ENCODE measurements at places on chromosomes 11 and 22. TPM values are rescaled to one million over a fixed set of nuclear protein-coding genes. Genes with fewer than 3 reads are reported as not detected.

UBQLN3 gene
- total RNA-seq: not detected

YPEL1 gene
- total RNA-seq: 4.8 TPM

PLEKHA7 gene
- 129 TPM for total RNA-seq

- no peak for DNase-seq
- H3K36me3 ChIP-seq: no peaks in the 10 kb centered on the region
- peak overlapping the region; percentile 14 for H3K4me3 ChIP-seq
- peaks cover 25% of the 10 kb centered on the region for H3K4me1 ChIP-seq
- H3K27ac ChIP-seq: peak overlapping the region; percentile 42
- H3K27me3 ChIP-seq: no peaks in the 10 kb centered on the region
Measured at GRCh38 chr11:68215524-68216170, 2.6 kb upstream of the KMT5B start.

- no peak for DNase-seq
- no peaks in the 10 kb centered on the region for H3K4me1 ChIP-seq
- H3K4me3 ChIP-seq: no peak overlapping the region
Measured at GRCh38 chr11:16178273-16178672, 178.1 kb downstream of the SOX6 start.

DNA sequence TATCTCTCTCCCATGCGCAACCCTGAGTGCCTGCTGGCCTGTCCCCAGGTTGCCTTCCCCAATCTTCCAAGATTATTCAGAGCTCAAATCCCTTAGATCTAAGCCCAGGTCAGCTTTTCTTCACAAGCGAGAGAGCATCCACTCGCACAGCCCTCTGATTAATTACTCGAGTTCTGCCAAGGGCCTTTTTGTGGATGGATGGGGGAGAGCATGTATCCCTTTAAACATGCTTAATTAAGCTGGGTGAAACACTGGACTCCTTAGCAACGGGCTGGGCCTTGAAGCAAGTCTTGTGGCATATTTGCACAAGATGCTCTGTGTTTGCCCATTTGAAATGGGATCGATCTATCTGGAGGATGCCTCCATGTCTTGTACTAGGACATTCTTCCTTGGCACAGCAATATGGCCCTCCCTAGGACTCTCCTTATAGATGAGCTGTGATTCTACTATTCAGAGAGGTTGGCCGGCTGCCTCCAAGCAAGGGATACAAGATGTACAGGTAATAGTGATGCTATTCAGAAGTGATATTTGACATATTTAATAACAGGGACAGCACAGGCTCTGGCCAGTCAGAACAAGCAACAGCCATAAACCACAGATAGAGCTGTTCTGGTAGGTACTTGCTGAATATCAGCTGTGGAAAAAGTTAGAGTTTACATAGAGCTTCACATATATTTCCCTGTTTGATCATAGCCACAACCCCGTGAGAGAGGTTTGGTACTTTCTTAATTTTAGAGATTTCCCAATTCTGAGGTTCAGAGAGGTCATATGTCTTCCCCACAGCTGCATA is 125.6 kb downstream of the CSNK2A3 start:
- H3K4me3 ChIP-seq: no peak overlapping the region
- H3K27ac ChIP-seq: no peak overlapping the region
- no peaks in the 10 kb centered on the region for H3K36me3 ChIP-seq

DNA sequence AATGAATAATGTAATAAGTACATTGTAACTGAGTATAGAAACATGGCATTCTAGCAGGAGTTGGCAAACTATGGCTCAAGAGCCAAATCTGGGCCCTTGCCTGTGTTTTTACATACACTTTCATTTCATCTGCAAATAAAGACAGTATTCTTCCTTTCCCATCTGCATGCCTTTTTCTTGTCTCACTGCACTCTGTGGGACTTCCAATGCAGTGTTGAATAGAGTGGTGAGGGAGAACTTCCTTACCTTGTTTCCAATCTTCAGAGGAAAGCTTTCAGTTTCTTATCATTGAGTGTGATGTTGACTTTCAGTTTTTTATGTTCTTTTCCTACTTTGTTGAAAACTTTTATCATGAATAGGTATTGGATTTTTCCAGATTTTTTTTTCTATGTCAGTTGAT is 82.1 kb downstream of the USP47 start:
- no peaks in the 10 kb centered on the region for H3K27me3 ChIP-seq
- no peaks in the 10 kb centered on the region for H3K36me3 ChIP-seq
- no peak overlapping the region for H3K4me3 ChIP-seq
- no peak overlapping the region for H3K27ac ChIP-seq
- DNase-seq: no peak

DNA sequence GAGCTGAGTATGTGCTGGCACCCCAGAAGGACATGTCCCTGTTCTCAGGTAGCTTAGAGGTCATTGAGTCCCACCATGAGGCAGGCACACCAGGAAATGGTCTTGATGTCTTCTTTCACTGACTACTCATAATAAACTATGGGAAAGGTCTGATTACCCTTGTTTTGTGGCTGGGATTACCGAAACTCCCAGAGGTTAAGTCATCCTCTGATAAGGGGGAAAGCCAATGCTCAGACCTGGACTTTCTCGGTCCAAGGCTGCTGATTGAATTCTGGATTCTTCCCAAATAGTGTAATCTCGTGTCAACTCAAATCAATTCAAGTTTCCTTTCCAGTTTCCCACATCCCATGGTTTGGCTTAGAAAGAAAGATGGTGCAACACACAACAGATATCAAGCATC is 3.7 kb upstream of the CD44 start:
- H3K36me3 ChIP-seq: no peaks in the 10 kb centered on the region
- peaks cover 12% of the 10 kb centered on the region for H3K4me1 ChIP-seq
- no peak overlapping the region for H3K27ac ChIP-seq
- no peak for DNase-seq

GRCh38 chr11:103070142-103070541 is 21.8 kb downstream of the DCUN1D5 start:
- H3K4me1 ChIP-seq: no peaks in the 10 kb centered on the region
- no peak overlapping the region for H3K27ac ChIP-seq
- no peak for DNase-seq
- no peaks in the 10 kb centered on the region for H3K27me3 ChIP-seq
- H3K36me3 ChIP-seq: peaks cover 36% of the 10 kb centered on the region

Data from esophagus squamous epithelium (tissue), 5 donors.